ENCODE measurements at places on chromosomes 2 and 18.

GRCh38 chr18:33432857-33433256, 7.7 kb downstream of the CCDC178 start:
- DNase-seq = no peak

- DNase-seq = no peak
Measured at GRCh38 chr2:135050132-135050531, 2.0 kb upstream of the RAB3GAP1 start.

DNA sequence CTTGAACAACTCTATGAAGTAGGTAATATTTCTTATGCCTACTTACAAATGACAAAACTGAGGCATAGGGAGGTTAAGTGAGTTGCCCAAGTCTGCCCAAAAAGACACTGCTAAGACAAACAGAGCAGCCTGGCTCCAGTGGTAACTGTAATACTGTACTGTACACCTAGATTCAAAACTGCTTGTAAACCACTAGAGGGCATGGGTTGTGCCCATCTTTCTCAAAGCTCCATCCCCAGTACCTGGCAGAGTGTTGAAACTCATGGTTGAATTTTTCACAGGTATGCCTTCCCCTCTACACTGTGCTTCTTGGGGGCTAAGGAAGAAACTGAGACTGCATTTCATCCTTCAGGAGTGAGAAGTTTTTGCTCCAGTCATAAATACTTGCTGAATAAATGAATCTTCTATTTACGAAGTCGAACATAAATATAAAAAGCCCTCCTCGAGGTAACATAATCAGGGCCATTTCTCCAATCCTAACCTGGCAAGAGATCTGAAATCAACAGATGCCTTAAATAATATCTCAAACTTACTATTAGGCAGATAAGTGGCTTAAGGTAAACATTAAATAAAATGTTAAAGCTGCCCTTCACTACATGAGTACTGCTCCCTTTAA, 2.0 kb downstream of the PPP4R1 start:
- no peak for DNase-seq

GRCh38 chr2:175166216-175166824, 1.7 kb downstream of the ATF2 start:
- no peak for DNase-seq

DNA sequence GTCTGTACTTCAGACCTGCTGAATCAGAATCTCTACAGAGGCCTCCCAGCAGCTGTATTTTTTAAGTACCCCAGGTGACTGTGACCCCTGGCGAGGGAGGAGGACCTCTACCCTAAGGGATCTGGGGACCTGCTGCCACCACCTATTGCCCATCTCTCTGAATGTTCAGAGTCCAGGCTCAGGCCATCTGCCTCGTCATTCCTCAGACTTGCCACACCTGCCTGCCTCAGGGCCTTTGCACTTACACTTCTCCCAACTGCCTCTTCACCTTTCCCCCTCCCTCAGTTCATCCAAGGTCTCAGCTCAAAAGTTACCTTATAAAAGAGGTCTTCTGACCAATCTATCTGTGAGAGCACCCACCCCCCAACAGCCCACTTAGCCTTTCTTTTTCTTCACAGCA, 21.5 kb downstream of the UXS1 start:
- DNase-seq = no peak

- no peak for DNase-seq
Measured at GRCh38 chr2:100928235-100928634, 73.9 kb upstream of the RPL31 start.

DNA sequence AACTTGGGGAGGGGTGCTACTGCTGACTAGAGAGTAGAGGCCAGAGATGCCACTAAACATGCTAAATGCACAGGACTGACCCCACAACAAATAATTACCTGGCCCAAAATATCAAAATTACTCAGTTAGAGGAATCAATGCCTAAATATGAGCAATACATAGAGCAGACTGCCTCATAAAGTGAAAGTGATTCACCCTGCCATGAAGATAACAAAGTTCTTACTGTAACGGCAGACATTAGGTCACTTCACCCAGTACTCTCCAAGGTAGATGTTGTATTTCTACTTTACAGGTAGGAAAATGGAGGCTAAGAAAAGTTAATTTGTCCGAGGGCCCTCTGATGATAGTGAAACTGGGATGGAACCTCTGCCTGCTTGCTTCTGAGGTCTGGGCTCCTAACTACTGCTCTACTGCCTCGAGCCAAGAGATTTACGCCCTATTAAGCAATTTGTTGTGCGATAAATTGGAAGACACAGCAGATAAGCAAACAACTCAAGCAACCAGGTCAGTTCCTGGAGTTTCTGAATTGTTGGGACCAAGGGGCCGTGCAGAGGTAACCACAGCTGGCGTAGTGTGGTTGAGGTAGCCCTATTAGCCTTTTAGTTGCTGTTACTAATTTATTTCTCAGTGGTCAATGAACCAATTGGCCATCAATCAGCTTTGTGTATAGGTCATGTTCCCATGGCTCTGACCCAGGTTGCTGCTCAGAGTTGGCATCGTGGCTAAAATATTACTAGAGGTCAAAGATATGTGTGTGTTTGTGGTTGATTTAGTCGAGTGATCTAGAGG, 4.8 kb downstream of the DHRS9 start:
- no peak for DNase-seq
